ENCODE measurements at places on chromosomes 5 and 9.

- no peak for DNase-seq
These were observed 369.3 kb downstream of the BNC2 start for GRCh38 chr9:16501141-16501540.

DNA sequence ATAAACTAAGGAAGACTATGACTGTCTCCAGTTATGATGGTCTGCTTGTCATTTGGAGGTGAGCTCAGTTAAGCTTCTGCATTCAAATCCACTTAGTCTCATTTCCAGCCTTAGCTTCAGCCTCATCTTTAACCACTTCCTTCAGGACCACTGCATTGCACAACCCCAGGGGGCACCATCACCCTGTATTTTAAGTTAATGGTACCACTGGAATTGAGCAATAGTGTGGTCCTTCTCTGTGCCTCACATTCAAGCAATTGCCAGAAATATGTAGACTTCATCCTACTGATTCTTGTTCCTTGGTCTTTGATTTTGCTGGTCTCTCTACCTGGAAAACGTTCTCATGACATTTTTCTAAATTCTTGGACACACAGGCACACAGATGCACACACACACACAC is 131.5 kb upstream of the PTPN3 start:
- DNase-seq: no peak

DNA sequence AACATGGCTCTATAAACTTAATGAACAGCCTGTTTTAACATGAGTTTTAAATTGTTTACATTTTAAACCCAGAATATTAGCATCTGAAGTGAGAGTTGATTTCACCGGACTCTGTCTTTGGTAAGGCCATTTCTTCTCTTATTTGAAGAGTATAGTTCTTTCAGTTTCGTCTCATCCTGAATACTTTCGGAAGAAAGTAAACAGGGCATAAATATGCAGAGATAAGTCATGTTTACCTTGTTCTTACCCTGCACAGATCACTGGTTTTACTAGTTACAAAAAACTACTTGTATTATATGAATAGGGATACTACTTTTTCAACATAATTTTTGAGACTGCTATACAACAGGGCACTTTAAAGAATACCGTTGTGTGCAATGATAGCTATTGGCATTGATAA is 656.3 kb upstream of the ZNF608 start:
- no peak for DNase-seq

GRCh38 chr5:52920929-52921328 is 68.2 kb upstream of the ITGA2 start:
- DNase-seq: no peak

DNA sequence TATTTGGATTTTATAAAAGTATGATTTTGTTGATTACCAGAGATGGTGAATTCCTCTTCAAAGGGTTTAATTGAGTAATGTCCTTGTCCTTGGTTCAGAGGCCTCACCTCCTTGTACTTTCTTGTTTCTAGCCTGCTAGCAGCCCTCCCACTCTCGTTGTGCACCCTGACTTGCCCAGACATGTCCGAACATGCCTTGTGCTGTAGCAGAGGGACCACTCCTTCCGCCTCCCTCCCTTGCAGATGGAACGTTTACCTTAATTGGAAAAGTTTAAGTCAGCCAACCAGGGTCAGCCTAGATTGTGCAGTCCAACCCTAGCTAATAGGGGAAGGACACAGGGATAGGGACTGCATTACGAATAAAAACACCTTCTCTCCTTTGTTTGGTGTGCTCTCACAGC is 406.9 kb upstream of the NMUR2 start:
- no peak for DNase-seq

DNA sequence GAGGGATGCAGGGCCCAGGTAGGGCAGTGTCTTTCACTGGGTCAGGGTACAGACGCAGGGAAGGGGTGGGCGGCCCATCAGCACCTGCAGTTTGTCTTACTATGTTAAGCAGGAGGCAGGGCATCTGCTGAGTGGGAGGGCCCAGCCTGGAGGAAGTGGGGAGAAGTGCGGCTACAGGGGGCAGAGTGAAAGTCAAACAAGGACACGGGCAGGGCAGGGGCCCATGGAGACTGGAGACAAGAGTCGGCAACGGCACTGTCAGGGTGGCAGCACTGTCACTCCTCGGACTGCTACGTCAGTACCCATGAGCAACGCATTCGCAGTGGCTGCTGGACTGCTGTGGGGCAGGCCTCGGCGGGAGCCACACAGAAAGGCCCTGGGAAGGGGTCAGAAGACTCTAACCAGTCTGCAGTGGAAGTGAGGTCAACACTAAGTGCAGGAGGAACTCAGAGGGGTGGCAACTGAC is 19.7 kb downstream of the CAMSAP1 start:
- no peak for DNase-seq

DNA sequence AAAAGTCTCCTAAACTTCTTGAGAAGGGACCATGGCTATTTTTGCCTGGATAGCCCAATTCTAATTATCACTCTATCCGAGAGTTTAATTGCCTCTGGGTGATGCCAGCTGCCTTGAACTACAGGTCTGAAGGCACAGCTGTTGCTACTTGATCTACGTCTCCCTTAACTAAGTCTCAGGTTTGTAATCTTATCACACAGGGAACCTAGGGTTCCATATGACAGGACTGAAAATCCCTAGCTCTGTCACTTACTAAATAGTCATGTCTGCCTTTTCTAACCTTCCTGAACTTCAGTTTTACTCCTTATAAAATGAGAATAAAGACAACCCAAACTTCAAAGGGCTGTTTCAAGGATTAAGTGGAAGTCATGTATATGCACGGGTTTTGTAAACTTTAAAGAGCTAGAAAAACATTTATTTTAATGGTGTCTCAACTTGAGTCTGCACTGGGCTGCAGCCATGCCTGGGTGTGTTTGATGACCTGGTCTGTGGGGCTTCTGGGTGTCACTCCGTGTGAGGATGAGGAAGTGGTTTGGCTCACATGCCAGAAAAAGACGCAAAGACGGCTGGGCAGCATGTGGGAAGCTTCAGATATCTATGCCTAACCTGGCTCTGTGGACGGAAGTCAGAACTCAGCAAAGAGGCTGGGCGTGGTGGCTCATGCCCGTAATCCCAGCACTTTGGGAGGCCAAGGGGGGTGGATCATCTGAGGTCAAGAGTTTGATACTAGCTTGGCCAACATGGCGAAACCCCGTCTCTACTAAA is 129.3 kb upstream of the SLC44A1 start:
- DNase-seq: no peak

DNA sequence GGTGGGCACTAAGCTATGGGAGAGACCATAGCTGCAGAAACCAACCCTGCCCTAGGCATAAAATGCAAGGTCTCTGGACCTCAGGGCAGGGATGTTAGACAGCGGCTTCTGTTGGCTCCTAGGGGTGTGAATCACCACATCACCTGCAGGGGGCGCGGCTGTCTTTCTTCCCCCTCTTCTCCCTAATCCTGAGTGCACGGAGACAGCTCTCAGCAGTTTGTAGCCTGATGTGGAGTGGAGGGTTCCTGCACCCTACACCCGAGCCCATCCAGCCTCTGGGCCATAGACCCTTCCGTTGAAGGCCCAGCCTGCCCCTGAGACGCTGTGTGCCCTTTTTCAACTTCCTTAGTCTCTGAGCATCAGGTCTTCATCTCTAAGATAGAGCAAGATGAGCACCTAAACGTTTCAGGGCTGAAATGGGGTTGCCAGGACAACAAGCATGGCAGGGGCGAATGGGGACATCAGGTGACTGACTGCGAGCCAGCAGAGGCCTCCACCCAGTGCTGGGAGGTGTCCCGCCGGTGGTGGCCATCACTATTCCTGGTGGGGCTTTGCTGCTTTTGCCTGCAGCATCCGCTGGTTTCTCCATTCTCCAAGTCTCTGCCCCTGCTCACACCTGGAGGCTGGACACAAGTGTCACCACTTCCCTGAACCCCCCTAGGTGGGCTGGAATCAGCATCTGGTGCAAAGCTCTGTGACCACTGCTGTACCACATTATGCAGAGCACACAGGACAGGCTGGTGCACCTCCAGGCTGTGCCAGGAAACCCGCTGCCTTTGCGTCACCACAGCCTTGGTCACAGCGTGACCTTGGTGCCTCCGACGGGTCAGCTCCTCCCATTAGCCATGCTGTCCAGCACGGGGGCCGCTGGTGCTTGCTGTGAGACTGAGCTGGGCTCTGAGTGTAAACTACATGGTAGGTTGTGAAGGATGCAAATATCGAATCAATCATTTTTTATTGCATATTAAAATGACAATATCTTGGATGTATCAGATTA is 2.5 kb upstream of the SEC16A start:
- peak; percentile 45 for DNase-seq

DNA sequence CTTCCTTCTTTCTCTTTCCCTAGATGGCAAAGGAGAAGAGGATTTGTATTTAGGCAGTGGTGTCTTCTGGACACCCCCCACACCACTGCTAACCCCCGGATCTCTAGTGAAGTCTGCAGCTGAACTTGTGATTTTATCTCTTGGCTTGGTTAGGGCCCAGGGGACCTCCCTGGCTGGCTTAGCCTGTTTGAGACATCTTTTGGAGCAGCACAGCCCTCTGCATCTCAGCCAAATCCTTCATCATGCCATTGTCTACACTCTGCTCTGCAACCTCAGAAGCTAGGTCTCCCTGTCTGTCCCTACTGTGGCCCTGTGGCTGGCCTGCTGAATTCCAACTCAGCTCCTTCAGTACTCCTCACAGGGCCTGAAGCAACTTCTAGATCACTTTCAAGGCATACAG is 81.7 kb downstream of the MUSK start:
- DNase-seq: no peak

GRCh38 chr5:170419643-170420042 is 30.5 kb upstream of the KCNMB1 start:
- no peak for DNase-seq

- DNase-seq: no peak
These were observed 27.2 kb upstream of the DEPDC1B start for GRCh38 chr5:60727033-60727679.

GRCh38 chr5:14319102-14319501 is 176.0 kb downstream of the TRIO start:
- no peak for DNase-seq

DNA sequence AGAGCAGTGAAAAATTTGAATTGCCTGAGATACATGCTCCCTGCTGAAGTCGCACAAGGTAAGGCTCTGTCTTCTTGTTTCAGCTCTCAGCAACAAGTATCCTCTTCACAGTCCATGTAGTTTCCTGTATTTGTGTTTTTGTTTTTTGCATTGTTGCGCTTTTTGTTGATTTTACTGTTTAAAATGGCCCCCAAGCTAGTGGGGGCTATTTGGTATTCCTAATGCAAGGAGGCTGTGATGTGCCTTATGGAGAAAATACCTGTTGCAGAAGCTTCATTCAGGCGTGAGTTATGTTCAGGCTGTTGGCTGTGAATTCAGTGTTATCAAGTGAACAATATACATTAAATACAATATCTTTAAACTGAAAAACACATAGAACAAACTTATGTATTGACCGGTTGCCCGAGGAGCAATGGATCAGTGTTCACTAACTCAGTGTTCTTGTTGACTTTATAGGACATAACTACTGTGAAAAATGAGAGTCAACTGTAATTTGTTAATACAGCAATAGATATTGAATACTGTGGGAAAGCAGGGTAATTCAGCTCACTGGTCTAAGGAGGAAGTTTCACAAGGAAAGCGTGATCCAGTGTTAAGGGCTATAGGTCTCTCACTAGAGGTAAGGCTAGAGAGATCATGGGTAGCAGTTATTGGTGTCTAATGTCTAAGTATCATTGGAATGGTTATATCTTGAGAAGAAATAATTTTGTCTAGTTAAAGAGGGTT is 150.5 kb downstream of the GCNT1 start:
- DNase-seq: no peak

DNA sequence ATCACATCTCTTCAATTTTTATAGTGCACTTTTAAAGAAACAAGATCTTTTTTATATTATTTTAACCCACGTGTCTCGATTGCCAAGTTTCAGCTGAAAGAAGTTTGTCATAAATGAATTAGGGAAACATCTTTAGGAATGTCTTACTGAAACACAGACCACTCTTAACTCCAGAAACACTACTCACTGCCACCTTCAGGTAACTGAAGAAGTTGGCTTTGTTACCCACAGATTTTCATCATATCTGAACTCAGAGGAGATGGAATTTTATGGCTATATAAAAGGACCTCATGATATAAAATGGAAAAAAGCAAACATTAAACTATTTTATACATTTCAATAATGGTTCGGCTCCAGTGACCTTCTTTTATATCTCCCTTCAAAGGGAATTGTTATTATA is 158.0 kb downstream of the SEMA5A start:
- DNase-seq: no peak

- no peak for DNase-seq
These were observed 17.2 kb downstream of the SLC1A1 start for GRCh38 chr9:4507306-4508130.

GRCh38 chr9:126081746-126082145 is 244.9 kb upstream of the MVB12B start:
- DNase-seq: no peak

DNA sequence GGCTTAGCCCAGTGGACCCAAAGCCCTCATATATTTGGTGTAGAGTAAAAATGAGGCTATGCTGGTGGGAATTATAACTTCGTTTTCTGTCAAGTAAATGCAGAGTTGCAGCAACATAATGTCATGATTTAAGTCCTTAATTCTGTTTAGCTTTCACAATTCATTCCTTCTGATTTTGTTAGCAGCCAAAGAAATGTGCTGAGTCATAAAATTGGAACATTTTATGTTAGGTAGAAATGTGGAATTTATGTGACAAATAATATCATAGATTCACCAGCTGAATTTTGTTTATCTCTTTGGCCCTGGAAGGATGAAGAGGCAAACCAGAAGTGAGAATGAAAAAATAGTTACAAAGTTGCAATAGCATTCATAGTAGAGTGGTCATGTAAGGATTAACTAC is 247.0 kb downstream of the TRPM3 start:
- DNase-seq: no peak

DNA sequence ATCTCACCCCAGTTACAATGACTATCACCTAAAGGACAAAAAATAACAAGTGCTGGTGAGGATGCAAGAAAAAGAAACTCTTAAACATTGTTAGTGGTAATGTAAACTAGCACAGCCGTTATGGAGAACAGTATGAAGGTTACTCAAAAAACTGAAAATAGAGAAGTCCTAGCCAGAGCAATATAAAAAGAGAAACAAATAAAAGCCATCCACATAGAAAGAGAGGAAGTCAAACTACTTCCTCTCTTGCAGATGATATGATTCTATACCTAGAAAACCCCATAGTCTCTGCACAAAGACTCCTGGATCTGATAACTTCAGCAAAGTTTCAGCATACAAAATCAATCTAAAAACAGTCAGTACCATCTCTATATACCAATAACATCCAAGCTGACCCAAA is 221.5 kb upstream of the FAM174A start:
- DNase-seq: no peak

- no peak for DNase-seq
These were observed 110.1 kb downstream of the CARTPT start for GRCh38 chr5:71829206-71829605.

DNA sequence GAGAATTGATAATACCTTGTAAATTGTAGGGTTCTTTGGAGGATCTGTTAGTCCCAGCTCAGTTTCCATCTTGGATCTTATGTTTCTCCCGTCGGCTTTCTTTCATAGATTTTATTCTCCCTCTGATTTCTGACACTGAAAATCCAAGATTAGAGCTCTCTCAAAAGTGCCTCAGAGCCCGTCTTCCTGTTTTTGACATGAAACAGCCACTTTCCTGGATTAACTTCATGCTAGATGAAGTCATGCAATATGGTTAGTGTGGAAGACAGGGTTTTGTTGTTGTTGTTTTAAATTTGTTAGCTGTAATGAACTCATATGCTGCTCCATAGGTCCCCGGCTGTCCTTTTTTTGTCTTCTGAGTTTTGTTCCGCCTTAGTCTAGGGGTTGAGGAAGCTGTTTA is 51.6 kb upstream of the ZFR start:
- no peak for DNase-seq

- no peak for DNase-seq
These were observed 11.7 kb upstream of the RPS14 start for GRCh38 chr5:150461231-150461630.

GRCh38 chr9:74773886-74774479 is 113.7 kb downstream of the TRPM6 start:
- peak; percentile 21 for DNase-seq

Data from thoracic aorta (tissue), 2 donors.